ACHN (cell line): ENCODE measurements at places on chromosomes 16 and 17.

DNA sequence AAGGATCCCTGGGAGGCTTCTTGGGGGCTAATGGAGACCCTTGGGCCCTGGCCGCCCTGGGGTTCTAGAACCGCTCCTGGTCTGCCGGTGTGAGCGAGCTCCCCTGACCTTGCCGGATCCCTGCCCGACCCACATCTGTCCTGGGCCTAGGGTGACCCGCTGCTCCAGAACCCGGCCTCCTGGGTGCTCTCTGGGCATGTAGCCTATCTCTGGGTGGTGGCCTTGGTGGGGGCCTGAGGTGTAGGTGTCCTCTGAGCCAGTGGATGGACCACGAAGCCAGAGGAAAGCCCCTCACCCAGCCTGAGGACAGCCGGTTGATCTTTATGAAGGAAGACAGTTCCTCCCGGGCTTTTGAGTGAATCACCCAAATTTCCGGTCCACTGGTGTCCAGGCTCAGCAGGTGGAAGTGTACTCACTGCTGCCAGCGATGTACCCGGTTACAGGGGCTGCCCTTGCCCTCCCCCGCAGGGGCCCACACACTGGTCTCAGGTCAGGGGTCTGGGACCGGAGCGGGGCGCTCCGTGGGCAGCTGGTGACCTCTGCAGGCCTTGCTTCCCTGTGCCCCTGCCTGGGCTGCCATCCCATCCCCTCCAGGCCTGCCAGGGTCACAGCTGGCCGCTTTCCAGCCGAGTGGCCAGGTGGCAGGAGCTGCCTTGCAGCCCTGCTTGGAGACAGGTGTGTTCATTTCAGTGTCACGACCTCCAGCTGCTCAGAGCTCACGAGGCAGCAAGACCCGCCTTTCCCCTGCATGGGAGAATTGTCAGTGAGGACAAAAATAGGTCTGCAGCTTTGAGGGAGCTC, 10.5 kb upstream of the GSE1 start:
- no peak for DNase-seq

DNA sequence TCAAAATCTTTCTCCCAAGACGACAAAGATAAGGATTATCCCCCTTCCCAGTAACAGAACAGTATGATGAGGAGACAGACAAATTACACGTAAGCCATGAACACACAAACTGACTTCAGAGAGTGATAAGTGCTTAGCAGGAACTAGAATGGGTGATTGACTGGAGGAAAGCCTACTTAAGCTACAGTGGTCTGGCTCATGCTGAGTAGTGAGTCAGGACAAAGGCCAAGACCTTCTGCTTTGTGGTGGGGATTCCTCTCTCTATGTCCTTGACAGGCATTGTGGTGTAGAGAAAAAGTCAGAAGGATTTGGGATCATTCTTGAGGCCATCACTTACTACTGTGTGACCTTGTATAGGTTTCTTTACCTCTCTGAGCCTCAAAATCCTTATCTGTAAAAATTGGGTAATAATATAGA, 381.9 kb upstream of the CCL2 start:
- DNase-seq = no peak

DNA sequence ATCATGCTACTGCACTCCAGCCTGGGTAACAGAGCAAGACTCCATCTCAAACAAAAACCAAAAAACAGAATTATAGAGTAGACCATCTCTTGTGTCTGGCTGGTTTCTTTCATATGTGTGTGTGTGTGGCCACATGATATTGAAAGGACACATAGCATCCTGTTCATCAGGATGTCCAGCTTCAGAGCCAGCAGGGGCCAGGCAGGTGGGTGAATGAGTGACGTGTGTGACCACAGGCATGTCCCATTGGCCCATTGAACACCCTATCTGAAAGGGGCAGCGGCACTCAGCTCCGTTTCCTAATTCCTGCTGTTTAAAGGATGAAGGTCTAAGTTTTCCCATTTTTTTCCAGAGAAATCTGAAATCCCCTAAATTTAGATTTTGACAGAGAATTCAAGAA, 174.2 kb downstream of the PRKCB start:
- DNase-seq = no peak

GRCh38 chr17:73156166-73156840, 8.5 kb upstream of the SSTR2 start:
- peak; percentile 74 for DNase-seq

DNA sequence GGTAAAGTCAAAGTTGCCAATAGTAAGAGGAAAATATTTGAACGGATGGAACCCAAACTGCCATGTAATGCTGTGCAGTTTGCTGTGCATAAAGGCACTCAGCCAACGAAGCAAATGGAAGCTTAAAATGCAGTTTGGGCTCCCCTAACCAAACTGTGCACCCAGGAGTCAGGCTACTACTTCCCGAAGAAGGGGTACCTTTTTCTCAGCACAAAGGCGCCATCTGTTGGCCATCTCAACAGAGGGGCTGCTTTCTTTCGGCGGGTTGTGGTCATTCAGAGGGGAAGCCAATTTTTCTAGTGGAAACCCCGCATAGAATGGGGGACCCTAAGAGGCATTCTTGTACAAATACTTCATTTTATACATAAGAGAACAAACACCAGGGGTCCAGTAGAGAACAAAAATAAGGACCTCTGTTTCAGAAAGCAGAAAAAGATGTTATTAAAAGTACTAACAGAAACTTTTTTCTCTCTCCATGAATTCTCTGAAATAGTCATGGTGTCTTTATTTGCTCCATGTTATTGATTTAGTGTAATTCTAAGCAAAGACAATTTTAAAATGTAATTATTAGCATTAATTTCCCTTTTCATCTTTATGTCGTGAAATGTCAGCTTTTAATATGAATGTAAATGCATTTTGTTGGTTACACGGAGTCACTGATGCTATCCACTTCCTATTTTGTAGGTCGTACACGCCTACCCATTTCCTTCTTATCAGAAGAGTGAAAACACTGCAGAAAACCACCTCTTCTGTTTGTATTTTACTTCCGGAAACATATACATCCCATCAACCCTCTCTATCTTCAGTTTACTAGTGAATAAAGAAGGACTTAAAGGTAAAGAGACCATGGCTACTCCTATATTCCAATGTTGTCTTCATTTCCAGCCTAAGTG, 453.3 kb downstream of the KCNJ2 start:
- peak; percentile 56 for DNase-seq

DNA sequence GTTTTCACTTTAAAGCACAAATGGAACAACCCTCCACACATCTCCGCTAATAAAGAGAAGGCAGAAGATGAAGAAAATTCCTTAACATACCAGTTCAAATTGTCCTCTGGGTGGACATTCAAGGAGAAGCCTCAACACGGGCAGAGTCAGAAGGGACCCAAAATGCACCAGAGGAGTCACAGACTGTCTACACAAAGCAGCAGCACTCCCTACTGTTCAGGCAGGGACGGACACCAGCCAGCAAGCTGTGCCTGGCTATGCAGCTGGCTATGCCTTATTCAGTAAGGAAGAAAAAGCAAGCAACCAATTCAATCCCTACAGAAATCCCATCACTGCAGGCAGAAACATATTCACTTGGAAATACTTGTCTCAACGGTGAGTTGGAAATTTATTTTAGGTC, 8.1 kb downstream of the DNAJC7 start:
- DNase-seq = no peak

DNA sequence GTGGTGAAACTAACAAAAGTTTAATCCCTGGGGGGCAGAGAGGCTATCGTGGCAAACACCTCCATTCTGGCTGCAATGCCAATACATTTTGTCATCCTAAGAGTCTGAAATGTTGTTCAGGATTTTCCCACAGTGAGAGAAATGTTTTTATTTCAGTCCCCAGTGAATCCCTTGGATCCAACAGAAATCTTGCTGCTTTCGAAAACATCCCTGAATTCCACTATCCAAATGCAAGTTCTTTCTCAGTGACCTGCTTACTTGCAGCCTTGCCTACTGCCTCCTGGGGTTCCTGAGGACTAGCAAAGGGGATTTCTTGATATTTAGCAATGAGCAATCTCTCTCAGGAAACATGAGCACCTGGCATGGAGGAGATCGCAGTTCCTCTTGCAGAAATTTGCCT, 202.1 kb upstream of the IRX3 start:
- DNase-seq = no peak

GRCh38 chr17:75758131-75758905, 6.7 kb downstream of the GALK1 start:
- no peak for DNase-seq

- DNase-seq = no peak
Observed at GRCh38 chr17:79950306-79950705, 85.4 kb downstream of the TBC1D16 start.

- DNase-seq = peak; percentile 94
Observed at GRCh38 chr16:66988197-66988788, at the start of gene CES4A. TSS of gene CES4A (plus strand) at chr16:66988589. CDS start at chr16:66988773, 184 bp downstream.

DNA sequence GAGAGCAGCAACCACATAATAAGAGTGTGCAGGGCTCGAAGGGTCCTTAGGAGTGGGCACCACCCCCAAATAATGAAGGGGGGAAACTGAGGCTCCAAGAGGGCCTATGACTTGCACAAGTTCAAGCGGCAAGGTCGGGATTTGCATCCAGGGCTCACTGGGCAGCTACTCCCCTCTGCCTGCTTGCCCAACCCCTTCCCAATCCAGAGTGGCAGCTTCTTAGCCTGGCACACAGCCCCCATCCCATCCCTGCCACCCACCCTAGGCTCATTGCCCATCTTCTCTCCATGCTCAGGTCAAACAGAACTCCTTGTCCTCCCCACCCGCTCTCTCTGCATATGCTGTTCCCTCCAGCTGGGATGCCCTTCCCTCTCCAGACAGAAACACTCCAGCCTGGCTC, 2.4 kb downstream of the SPPL2C start:
- no peak for DNase-seq

GRCh38 chr17:57456622-57457021, 200.3 kb downstream of the MSI2 start:
- DNase-seq = no peak

- no peak for DNase-seq
Observed at GRCh38 chr17:65677932-65678331, 116.5 kb upstream of the AXIN2 start.

- DNase-seq = peak; percentile 95
Observed at GRCh38 chr17:75876938-75877751, 1.2 kb downstream of the TRIM47 start.

DNA sequence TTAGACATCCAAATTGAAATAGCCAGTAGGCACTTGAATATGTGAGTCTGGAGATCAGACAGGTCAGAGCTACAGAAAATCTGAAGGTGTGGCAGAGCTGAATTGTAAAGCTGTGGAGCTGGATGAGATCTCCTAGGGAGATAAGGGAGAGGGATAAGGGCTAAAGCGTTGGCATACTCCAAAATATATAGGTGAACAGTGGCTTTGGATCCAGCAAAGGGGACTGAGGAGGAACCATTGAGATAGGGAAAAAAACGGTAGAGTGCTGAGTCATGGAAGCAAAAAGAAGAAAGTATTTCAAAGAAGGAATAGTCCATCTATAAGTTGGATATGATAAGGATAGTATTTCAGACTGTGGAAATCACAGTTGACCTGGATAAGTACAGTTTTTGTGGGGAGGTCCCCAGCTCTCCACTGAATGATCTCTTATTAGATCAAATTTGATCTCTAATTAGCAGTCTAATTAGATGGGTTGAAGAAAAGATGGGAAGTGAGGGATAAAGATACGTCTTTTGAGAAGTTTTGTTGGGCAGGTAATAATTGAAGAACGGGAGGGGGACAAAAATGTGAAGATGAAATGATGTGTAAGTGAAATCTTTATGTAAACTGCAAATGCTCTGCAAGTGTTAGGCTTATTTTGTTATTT, 587 bp upstream of the DBF4B start:
- DNase-seq = peak; percentile 18

DNA sequence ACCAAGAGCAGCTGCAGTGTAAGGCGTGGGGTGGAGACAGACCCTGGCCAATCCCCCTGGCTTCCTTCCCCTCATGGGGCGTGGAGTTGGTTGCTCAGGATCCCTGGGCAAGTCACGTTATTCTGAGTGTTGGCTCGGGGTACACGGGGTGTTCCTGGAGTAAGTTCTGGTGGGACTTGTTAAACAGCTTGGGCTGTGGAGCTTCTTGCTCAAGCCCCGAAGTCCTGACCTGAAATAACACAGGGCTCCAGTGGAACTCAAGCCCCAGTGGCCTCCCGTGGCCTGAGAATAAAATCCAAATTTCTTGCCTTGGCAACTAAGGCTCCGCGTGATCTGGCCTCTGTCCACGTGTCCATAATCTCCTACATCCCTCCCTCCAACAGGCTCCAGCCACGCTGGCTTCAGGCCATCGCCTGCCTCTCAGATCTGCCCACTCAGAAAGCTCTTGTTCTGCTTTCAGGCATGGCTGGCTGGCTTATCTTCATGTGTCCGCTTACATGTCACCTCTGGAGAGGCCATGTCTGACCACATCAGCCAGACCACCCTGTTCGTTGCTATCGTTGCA, 49.3 kb upstream of the BCO1 start:
- DNase-seq = no peak

DNA sequence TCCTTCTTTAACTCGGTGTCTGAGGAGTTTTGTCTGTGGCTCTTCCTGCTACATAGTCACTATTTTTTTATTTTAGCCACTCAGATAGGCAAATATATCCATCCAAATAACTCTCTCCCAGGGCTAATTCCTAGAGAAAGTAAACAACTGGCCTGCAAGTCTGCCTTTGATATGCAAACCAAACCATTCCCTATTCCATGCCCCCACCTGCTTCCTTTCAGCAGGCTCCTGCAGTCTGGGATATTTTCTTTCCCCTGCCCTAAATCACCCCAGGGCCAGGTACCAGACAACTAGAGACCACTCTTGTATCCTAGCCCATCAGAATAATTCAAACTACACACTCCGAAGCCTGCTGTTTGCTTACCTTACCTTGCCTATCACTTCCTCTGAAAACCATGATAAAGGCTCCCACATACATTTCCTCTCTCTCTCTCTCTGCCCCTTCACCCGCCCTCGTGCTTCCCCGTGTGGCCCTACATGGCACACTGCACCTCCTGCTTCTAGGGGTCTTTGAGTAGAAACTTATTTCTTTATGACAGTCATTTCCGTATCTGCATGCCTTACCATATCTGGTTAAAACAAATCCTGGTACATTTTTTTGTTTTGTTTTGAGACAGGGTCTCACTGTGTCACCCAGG, 8.3 kb downstream of the CD300H start:
- DNase-seq = no peak

DNA sequence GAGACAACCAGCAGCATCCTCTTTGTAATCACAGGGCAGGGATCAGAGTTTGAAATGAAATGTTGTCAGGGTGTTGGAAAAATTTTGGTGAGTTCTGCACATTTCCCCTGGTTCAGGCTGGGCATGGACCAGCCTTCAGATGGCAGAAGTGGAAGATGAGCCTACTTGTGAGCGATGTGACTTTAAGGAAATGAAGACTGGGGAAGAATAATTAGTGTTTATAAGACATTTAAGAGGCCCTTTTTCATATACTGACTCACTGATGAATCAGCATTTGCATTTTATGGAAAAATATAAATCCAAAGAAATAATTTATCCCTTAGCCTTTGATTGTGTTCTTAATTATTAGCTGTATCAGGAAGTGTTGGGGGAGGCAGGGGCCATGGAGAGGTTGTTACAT, 20.9 kb downstream of the GPR179 start:
- no peak for DNase-seq

DNA sequence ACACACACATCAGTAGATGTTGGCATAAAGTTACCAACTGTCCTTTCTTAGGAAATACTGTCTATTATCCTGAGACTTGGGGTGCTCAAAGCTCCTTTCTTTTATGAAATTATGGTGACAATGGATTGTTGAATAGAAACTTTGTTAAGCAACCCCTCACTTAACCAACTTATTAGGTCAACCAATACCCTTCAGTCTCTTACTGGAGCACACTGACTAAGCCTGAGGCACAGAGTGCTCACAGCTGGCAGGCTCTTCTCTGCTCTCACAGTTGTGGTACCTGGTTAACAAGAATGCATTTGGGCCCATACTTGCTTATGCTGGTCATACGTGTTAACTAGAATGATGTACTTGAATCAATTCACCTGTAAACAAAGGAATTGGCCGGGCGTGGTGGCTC, 24.8 kb downstream of the CD300LF start:
- DNase-seq = no peak

- no peak for DNase-seq
Observed at GRCh38 chr17:45300060-45300751, 16.6 kb downstream of the MAP3K14 start.
